Central memory CD4-positive, alpha-beta T cell (primary cell): ENCODE measurements at places on chromosomes 4 and X.

DNA sequence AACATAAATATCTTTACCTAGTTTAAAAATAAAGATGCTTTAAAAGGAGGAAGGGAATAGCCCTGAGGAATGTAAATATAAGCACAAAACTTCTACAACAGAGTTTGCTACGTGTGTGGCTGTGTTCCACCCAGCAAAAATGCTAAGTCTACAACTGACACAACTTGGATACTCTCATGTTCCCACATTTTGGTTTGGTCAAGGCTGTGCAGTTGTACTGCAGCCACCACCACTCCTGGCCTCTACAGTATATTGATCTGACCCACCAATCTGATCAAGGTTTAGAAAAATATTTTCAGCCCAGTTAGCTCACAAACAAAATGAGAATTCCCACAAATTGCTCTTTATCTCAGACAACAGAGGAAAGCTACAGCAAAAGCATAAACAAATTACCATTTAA, 12.1 kb downstream of the F9 start:
- no peak for DNase-seq

- DNase-seq = peak; percentile 15
Measured at GRCh38 chrX:42714981-42715700, 62.8 kb downstream of the PPP1R2C start.

DNA sequence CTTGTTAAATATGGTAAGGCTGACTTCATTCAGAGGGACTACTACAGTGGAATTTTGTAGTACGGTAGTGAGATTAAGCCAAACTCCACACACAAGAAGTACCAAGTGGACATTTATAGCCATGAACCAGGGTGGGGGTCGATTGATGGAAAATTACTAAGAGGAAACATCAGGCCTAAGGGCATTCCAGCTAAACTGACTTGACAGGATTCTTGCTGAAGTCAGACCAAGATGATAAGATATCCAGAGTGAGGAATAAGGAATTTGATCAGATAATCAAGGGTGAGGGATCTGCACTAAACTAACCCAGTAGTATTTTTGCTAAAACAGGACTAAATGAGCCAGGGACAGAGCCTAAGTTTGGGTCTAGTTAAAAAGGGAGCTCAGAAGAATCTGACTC, 597.5 kb downstream of the RPA4 start:
- DNase-seq = no peak

GRCh38 chr4:124423160-124423559, 289.4 kb downstream of the ANKRD50 start:
- DNase-seq = no peak

DNA sequence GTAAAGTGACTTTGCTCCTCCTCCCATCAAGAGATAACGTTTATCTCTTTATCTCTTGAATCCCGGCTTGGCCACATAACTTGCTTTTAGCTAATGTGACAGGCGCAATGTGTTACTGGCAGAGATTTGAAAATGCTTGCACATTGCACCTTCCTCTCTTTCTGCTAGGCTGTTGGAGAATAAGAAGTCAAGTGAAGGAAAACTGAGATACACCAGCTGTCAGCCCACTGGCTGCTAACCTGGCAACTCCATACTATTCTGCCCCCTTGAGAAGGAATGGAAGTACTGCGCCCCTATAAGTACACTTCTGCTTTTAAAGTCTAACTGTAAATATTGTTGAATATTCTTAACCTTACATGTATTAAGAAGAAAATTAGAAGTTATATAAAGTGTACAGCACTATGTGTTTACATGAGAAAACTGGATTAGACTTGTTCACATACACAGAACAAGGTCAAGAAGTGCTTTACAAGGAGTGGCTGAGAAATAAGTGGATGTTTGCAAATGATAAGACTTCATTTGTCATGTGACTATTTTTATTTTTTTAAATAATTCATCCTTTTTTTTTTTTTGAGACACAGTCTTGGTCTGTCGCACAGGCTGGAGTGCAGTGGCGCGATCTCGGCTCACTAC, 424.5 kb upstream of the CTSO start:
- no peak for DNase-seq

DNA sequence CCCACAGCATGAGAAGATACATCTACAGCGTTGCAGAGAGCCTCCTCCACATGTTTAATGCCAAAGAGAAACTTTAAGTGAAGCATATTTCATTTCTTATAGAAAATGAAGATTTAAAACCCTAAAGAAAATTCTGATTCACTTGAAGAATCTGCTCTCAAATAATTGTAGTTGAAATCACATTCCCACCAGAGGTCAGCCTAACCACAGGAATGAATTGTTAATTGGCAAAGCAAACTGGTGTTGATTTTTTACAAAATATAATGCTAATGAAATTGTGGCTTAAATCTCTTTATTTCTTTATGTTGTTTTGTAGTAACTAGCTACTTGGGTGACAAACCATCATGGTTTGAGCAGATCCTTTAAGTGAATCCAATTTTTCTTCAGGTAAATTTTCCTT, 31.1 kb upstream of the WDR17 start:
- no peak for DNase-seq

DNA sequence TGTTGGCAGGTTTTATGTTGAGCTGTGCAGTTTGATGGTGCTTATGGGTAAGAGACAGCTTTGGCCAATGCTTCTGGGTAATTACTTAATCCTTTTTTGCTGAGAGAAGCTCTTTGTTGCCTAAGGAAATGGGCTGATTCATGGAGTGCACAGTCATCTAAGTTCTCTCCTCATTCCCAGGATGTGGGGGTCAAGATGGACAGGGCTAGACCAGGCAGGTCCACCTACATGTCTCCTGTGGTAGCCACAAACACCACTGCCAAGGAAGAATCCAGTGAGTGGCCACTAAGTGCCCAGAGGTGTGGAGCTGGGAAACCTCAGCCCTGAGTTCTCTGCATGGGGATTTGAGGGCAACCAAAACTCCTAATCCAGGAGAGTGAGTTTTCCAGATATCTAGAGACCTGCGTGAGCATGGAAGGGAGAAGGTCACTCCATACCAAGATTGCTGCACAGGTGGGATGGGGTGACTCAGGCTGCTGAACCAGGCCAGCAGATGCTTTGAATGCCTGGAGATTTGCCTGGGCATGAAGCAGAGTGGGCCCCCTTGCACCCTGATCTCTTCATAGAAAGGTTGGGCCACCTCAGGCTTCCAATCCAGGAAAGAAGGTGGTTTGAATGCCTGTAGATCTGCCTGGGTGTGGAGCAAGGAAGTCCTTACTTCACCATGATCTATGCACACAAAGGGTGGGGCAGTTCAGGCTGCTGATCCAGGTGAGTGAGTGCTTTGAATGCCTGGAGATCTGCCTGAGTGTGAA, 234.8 kb upstream of the GNPDA2 start:
- DNase-seq = no peak

DNA sequence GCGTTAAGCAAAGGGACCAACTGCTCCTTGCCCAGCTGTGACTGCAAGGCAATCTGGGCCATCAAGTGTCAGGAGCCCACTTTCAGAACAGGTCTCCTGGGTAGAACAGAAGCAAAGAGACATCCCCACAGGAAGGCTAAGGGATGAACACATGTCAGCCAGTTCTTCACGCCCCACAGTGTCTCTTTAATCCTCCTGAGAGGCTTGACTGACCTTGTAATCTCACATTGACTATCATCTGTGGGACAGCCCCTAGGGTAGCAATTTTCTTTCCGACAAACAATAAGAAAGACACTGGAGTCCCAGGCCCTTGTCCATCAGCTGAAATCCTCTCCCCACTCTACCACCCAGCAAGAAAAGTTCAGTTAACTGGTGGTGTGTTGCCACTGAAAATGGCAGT, 1.0 kb downstream of the CHRDL1 start:
- DNase-seq = no peak

DNA sequence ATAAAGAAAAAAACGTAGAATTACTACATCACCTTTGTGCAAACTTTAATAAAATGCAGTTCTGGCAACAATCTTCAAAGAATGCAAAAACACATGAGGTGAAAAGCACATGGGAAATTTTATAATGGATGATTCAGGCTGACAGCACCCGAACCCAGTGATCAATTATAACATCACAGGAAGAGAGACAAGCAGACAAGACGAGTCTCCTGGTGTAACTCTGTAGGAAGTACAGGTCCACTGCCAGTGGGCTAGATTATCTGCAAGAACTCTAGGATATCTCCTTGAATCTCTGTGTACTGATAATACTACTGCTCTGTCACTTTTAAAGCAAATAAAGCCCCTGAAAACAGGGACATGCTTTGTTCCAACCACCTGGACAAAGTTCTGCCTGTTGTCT, 58.9 kb upstream of the NXF3 start:
- no peak for DNase-seq

DNA sequence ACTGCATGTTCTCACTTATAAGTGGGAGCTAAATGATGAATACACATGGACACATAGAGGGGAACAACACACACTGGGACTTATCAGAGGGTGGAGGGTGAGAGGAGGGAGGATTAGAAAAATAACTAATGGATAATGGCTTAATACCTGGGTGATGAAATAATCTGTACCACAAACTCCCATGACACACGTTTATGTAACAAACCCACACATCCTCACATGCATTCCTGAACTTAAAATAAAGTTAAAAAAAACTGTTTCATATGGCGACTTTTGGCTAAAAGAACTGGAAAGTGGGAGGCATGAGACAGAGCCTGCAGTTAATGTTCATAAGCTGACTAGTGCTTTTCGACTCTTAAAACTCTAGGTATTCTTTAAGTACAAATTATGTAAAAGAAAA, 98.9 kb upstream of the NPFFR2 start:
- no peak for DNase-seq

DNA sequence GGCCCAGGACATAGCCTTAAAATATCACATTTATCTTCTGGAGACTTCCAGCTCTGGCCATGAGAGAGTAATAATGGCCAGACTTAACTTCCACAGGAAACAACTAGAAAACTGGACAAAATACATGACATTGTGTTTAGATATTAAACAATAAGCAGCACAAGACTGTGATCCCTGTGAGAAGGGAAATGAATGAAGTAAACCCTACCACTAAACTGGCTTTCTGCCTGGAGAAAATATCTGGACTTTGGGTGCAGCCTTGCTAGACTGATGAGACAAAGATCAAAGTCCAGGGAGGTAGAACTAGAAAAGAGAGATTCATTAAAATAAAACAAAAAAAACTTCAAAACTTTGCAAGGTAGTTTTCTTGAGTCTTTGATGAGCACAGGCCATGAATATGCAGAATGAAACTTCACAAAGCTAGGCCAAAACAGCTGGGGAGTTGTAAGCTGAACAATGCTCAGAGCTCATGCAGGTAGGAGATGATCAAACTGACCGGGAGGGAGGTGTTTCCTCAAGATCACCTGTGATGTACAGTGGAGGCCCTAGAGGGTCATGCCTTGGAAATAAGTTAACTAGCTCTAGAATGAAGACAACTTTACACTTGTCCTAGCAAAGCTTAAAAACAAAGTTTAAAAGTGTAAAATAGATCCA, 147.0 kb upstream of the SH3RF1 start:
- DNase-seq = no peak

GRCh38 chr4:168131196-168131595, 38.9 kb downstream of the ANXA10 start:
- DNase-seq = no peak

DNA sequence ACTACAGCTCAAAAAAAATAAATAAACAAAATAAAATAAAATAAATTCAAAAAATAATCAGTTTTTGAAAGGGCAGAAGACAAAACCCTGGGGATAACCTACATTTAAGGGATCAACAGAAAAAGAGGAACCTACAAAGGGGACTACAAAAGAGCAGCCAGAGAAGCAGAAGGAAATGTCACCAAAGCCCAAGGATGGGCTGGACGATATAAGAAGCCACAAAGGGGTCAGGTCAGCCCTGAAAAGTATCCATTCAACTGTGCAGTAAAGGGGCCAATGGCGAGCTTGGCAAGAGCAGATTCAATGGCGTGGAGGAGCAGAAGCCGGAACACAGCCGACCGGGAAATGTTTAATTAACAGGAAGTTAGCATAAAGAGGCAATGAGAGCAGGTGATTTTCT, 16.9 kb downstream of the ACOT9 start:
- DNase-seq = no peak

GRCh38 chr4:15500701-15501100, 31.0 kb downstream of the CC2D2A start:
- DNase-seq = no peak

DNA sequence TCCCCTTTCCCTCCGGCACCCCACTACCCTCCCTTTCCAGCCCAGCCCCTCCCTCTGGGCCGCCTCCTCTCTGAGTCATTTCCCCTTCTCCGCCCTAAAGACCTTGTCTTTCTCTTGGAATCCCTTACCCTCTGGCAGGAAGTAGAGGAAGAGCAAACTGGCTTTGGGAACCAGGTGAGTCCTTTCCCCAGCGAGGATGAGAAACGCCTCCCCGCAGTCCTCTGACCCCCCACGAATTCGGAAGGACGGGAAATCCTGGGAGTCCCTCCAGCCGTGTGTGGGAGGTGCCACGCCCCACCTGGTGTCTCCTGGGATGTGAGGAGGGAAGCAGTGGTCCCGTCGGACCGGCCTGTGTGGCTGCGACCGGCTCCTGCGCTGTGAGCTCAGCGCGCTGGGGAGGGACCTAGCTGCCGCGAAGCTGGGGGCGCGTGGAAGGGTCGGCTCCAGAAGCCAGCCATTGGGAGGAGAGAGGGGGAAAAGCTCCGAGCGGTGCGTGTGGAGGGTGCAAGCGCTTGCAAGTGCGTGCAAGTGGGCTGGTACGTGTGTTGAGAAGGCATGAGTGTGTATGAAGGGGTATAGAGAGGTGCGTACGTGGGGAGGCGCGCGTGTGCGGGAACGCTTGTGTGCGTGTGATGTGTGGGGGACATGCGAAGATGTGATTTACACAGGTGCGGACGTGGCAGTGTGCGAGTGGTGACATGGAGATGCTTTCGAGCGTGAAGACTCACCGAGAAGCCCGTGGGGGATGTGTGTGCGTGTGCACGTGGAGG, 46.3 kb downstream of the TEX13B start:
- DNase-seq = no peak

GRCh38 chrX:15623054-15623453, 22.3 kb upstream of the ACE2 start:
- DNase-seq = no peak

DNA sequence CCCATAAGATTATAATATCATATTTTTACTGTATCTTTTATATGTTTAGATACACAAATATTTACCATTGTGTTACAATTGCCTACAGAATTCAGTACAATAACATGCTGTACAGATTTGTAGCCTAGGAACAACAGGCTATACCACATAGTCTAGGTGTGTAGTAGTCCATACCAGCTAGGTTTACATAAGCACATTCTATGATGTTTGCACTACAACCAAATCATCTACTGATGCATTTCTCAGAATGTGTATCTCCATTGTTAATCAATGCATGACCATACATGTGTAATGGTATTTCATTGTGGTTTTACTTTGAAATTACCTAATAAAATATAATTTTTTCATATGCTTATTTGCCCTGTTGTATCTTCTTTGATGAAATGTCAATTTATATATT, 288.1 kb upstream of the PCDH10 start:
- DNase-seq = no peak

- no peak for DNase-seq
Measured at GRCh38 chr4:169657470-169658107, 37.2 kb downstream of the CLCN3 start.

DNA sequence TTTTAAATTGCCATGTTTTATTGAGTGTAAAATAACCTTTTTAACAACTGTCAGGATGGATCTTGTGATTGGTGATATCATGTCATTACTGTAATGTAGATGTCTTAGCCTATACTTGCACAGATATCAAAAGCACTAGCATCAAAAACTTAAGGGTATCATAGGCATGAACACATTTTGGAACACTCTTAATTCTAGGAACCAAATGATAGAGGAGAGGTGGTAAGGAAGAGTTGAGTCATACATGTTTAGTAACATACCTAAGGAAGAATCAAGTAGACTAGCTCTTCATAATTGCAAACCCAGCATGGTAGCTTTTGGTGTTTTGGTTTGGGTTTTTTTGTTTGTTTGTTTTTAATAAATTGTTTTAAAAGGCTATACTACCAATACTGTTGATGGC, 43.4 kb downstream of the SMARCAD1 start:
- no peak for DNase-seq

- no peak for DNase-seq
Measured at GRCh38 chr4:184960505-184960971, 57.8 kb upstream of the HELT start.
